Activated CD4-positive, alpha-beta T cell treated with anti-CD3 and anti-CD28 coated beads for 48 hours (primary cell): ENCODE measurements at places on chromosomes 5 and 9.

DNA sequence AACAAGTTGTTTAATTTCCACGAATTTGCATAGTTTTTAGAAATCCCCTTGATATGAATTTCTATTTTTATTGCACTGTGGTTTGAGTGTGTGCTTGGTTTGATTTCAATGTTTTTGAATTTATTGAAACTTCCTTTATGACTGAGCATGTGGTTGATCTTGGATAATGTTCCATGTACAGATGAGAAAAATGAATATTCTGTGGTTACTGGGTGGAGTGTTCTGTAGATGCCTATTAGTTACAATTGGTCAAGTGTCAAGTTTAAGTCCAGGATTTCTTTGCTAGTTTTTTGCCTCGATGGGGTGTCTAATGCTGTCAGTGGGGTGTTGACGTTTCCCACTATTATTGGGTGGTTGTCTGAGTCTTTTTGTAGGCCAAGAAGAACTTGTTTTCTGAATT lies 319.5 kb upstream of the ACTBL2 start:
- DNase-seq = no peak

GRCh38 chr9:113570749-113571711 lies 107.5 kb downstream of the RGS3 start:
- DNase-seq = no peak

DNA sequence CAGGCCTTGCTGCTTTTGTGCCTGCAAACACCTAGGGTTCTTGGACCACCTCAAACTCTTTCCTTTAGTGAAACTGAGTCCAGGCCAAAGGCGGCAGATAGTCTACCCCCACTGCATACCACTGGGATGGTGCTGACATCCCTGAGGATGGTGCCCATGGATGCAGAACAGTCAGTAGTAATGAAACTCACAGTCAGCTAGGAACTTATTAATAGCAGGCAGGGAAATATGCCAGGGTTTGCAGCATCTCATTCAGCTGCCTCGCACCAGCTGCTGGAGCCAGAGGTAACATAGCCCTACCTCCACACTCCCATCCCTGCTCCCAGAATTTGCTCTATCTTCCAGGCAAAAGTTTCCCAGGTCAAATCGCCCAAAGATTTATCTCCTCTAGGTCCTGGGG lies 189.1 kb downstream of the SREK1 start:
- DNase-seq = no peak

- DNase-seq = no peak
Measured at GRCh38 chr9:117413346-117414219, 1.3 kb downstream of the ASTN2 start.

- DNase-seq = no peak
Measured at GRCh38 chr5:4614088-4614487, 526.0 kb upstream of the ADAMTS16 start.

GRCh38 chr5:58318468-58318867 lies 141.4 kb downstream of the PLK2 start:
- DNase-seq = no peak

- DNase-seq = no peak
Measured at GRCh38 chr5:144352330-144352729, 181.7 kb downstream of the KCTD16 start.

GRCh38 chr5:121962958-121963357 lies 1.2 kb downstream of the SRFBP1 start:
- no peak for DNase-seq

DNA sequence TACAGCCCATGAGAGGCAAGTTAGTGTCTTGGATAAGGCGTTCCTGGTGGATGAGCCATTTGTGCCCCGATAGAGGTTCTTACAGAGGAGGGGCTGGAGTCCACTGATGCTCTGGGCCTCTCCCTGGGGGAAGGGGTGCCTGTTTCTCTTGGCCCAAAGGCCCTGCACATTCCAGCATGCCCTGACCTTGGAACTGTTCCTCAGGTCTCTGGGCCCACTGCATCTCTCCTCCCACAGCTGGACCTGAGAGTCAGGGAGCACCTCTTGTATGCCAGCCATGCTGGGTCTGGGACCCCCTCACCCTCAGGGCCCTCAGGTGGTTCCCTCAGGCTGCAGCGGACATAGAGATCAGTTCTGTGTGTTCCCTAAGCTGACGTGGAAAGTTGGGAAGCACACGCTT lies 26.4 kb downstream of the DAPK1 start:
- DNase-seq = no peak

DNA sequence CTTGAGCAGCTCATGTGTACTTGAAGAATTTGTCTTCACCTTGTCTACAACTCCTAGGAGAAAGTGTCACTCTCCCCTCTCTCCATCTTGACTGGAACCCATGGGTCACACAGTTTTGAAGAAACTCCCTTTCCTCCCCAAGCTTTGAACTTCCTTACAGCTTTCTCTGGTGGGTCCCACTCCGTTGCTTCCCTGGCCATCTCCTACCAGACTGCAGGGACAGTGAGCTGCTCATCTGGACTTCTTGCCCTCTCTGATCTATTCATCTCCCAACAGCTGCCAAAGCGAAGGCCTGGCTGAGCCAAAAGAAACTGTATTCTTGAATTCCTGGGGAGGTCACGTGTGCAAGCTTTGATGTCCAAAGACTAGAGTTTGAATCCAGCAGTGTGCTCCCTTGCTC lies 22.7 kb upstream of the CXCL14 start:
- DNase-seq = no peak

DNA sequence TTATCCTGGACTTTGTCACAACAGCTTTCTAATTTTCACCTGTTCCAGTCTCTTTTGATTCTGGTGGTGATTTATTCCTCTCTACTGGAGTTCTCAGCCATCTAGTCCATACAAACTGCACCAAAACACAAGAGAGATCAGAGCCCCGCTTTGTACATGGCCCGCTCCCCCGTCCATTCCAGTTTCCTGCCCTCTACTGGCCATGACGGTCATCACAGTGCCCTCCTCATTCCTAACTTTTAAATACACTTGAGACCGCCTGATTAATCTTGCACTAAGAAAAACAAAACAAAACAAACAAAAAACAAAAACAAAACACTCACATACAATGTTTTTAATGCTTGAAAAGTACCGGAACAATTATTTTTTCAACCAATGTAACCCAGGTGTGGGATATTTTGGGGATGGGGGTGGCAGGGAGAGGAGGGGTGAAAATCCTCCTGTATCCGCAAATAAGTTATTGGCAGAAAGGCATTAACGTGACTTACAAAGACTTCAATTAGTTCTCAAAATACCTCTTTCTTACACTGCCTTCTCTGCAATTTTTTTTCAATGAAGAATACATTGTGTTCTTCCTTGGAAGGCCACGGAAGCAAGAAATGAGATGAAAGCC lies 84.8 kb upstream of the PAM start:
- DNase-seq = peak; percentile 32

DNA sequence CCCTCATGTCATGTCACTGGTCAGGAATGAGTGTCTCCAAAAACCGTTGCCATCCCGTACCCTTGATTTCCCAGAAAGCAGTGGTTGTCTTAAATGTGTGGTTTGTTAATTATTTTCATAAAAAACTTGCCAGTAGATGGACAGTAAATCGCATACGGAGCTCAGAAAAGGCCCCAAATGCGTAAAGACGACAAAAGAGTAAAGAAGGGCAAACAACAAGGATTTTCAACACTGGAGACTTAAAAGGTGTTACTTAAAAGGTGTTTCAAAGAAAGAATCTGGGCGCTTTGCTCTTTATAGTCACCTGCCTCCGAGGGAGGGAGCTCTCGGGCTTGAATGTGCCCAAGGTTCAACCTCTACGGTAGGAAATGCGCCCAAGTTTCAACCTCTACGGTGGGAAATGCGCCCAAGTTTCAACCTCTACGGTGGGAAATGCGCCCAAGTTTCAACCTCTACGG lies 734 bp downstream of the KIF27 start:
- DNase-seq = no peak

GRCh38 chr5:23027331-23027730 lies 174.2 kb upstream of the CDH12 start:
- no peak for DNase-seq

GRCh38 chr9:33014665-33015014 lies 10.4 kb upstream of the DNAJA1 start:
- no peak for DNase-seq

GRCh38 chr5:14281746-14282181 lies 138.6 kb downstream of the TRIO start:
- peak; percentile 39 for DNase-seq

- DNase-seq = no peak
Measured at GRCh38 chr5:61229416-61229815, 67.1 kb upstream of the SMIM15 start.
